ENCODE measurements at places on chromosomes 5 and 9.

- no peak for DNase-seq
Observed at GRCh38 chr9:95266649-95267048, 50.9 kb downstream of the FANCC start.

GRCh38 chr5:34944044-34944443 is 14.7 kb downstream of the DNAJC21 start:
- DNase-seq = no peak

DNA sequence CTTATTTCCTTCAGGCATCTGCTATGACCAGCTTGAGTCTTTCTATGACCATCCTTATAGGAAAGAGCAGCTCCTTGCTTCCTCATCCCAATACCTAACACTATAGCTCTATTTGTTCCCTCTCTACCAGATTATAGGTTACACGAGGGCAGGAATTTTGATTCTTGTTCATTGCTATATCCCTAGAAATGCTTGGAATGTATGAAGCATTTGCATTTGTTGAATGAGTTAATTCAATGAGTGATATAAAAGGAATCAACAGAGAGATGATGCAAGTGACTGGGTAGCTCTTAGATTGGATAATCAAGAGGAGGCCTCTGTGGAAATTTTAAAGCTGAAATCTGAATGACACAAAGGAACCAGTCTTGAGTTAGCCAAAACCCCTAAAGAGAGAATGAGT is 13.9 kb downstream of the ZCCHC9 start:
- DNase-seq = no peak

DNA sequence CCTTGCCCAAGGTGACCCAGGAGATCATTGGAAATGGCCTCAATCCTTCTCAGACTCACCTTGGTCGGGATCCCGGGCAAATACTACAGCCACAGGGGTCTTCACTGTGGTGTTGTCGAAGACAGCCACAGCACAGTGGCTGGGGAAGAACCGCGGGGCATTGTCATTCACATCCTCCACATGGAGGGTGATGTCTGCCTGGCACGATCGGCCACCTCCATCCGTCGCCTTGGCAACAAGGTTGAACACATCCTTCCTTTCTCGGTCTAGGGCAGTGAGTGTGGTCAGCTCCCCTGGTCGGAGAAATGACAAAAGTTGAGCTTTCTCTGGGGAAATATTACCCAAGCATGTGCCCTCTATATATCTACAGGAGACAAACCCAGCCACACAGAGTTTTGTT is 56.8 kb downstream of the FAT2 start:
- no peak for DNase-seq

DNA sequence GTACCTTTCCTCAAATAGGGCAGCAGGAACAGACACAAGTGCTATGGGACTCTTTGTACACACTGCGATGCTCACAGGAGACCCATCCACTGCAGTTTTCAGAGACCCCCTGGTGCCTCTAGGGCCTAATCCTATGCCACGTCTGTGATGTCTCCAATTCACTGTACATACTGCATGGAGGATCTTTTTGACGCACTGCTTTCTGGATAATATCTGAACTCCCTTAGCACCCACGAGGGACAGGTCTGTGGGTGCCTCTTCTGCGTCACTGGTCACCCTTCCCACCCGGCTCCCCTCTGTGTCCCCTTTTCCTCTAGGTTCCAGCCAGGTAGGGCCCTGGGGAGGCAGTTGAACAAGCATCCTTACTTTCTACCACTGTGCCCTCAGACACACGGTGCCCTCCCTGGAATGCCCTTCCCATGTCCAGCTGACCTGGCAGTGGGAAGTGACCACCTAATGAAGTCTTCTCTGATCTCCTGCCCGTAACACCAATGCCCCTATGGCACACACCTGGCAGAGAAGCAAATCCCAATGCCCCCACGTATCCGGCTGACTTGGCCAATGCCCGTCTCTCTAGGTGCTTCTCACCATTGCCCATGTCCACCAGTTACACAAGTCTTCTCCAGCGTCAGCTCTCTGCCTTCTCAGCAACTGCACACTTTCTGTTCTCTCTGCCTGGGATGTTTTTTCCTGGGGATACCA is 41.5 kb downstream of the FOXI1 start:
- DNase-seq = no peak

DNA sequence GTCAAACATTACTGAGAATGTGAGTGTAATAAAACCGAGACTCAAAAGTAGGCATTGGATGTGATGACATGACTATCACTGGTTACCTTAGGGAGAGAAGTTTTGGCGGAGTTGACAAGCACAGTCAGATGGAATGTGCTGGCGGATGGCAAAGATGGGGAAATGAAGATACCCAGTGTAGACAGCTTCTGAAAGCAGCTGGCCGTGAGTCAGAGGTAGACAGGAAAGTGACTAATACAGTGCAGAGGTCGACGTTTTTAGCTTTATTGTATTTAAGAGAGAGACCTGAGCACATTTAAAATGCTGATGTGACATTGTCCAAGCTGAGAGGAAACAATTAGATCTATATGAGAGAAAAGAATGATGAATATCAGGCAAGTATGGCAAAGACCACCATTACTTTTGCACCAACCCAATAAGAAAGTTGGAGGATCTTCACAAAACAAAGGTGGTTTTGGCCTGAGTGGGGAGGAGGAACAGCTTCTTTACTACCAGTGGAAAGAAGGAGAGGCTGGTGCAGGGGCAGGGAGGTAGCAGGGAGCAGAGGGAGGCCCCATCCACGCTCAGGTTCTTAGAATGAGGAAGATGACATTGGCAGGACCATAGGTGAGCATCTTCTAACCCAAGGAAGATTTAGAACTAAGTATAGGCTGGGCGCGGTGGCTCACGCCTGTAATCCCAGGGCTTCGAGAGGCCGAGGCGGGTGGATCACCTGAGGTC is 36.7 kb upstream of the KCNIP1 start:
- no peak for DNase-seq

DNA sequence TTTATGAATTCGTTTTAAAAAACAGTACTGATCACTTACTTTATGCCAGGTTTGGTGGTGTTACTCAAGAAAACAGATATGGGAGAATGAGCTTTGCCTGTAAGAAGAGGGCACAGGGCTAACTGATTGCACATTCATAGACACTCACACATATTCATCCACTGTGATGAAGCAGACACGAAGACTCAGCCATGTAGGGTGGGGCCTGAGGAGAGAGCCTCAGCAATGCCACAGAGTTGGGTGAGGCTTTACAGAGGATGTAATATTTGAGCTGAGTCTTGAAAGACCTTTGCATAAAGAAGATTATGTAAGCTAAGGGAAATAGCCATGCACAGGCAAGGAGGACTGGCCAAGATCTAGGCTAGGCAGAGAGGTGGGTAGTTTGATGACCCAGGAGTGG is 472.8 kb downstream of the PSAT1 start:
- DNase-seq = no peak

GRCh38 chr9:92501671-92502393 is 19.5 kb upstream of the ASPN start:
- no peak for DNase-seq

- no peak for DNase-seq
Observed at GRCh38 chr9:81268048-81268447, 421.3 kb downstream of the TLE1 start.

DNA sequence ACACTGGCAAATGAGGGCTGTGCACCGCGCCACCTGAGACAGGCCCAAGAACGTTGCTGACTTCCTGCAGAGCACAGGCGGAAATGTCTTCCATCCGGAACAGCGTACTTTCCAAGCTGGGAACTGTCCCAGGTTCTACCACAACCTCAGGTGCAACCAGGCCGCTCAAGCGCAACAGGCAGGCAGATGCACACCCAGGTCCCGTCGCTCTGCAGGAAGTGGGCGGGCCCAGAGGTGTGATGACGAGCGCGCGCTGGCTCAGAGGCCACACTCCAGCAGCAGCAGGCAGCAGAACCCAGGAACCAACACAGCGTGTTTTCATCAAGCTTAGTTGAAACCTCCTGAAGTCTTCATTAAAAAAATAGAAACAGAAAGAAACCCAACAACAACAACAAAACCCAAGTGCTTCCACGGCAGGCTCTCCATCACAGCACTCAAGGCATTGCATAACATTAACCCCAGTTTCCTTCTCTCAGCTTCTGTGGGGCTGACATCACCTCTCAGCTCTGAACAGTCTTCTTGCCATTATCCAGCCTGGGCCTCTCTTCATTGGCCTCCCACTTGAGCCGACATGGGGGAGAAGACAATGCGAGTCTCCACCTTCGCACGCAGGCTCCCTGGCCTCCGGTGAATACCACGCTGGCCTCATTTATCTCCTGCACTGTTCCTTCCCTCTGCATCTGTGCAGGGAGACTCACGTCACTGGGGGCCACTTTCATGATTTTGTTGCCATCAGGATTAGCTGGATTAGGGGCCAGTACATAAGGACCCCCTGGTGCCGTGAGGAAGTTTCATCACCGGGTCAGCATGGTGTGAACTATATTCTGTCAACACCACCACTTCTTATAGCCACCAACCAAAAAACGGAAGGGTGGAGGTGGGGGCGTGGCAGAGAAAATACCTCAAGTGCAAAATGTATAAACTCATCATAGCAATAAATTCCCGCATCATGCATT is 22.1 kb downstream of the PTCH1 start:
- peak; percentile 63 for DNase-seq

DNA sequence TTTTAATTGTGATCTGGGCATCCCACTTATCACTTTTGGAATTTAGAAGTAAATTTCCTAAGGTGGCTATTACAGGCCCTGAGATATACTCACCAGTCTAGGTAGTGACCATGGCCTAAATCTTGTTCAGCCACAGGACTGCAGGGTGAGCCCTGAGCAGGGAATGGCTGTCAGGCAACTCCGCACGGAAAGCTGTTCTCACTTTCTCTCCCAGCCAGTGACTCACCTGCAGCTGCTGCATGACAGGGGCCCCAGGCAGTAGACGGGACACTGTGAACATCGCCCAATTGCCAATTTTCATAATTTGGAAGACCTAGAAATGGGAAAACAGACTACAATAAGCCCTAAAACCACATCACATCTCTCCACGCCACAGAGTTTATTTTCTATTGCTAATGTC is 69.6 kb upstream of the TAF1L start:
- no peak for DNase-seq

DNA sequence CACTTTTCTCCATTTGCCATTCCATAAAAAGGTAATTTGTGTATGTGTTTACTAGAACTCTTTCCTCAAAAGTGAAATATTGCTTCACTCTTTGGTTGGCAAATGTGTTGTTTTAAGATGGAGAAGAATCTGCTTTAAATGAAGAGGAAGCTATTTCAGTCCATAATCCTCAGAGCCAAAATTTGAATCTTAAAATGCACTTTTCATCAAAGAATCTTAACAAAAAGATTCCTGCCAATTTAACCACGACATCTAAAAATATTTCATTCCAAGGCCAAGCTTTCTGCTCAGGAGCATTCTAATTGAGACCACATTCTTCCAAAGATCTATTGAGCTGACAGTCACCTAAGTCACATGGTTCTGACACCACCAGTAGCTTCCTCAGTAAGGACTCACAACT is 7.5 kb downstream of the GABRB2 start:
- DNase-seq = no peak

GRCh38 chr5:179906795-179907555 is 722 bp downstream of the TBC1D9B start:
- no peak for DNase-seq

- DNase-seq = no peak
Observed at GRCh38 chr5:172721455-172722326, 49.3 kb downstream of the DUSP1 start.

DNA sequence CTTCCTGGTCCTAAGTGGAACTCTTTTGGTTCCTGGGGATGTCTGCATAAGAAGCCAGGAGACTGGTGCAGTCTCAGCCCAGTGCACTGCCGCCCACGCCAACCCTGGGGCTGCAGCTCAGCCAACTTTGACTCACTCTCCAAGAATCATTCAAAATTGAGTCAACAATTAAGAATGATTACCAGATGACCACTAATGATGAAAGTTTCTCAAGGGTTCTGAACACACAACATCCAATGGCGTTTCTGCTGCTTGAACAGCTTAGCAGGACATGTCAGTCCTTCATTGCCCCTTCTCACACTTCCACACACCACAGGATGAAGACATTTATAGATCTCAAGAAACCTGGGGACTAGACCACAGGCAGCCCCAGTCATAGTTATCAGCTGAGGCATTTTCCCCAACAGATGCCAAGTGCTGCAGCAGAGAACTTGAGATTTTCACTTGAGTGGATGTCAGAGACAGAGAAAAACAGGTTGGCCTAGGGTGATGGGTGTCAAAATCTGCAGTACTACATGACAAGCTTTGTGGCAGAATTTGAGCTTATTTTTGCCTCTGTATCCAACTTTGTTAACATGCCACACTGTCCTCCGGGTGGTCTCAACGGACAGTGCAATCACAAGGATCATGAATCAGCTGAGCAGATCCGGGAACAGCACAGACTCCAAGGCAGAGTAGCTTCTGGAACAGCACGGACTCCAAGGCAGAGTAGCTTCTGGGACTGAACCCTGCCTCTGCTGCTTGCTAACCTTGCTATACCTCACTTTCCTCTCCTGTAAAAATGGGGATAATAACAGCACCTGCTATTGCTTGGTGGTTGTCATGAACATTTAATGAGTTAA is 356.1 kb downstream of the SPOCK1 start:
- DNase-seq = no peak

GRCh38 chr9:70043285-70043684 is 363 bp upstream of the MAMDC2 start:
- no peak for DNase-seq

GRCh38 chr9:20906326-20906725 is 125.1 kb downstream of the HACD4 start:
- no peak for DNase-seq

GRCh38 chr9:133477992-133478850 is 678 bp downstream of the SLC2A6 start:
- no peak for DNase-seq

- DNase-seq = no peak
Observed at GRCh38 chr9:95627802-95628201, 111.0 kb upstream of the PTCH1 start.

GRCh38 chr5:107289030-107289714 is 381.6 kb downstream of the EFNA5 start:
- no peak for DNase-seq

DNA sequence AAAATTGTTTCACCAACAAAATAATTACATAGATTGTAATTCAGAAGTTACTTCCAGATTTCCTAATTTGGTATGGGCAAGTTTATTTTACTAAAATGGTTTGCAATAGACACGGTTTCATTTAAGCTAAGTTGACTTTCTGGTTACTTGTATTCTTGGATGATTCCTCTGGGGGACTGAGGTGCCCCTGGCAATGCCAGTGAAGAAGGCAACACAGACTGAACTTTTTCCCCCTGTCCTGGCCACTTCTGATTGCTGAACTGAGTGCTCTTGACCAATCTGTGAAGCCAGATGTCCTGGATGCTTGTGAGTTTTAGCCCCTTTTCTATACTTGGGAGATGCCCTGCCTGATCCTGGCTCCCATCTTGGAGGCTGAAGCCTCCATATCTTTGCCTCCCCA is 66.3 kb upstream of the FANCC start:
- DNase-seq = no peak

DNA sequence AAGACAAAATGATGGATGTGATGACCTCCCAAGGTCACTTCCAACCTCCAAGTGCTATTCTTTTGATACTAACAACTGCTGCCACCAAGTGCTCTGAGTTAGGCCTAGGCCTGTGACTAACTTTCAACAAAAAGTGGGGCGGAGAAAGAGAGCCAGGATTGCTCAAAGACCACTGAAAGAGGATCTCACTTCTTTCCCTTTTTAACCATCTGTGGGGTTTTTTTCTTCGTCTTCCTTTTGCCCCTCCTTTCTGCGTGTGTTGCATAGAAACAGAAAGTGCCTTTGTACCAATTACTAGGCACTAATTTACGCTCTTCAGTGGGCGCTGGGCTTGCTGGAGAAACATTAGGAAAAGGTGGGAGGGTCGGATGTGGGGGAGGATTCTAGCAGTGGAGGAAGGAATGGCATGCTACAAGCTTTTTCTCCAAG is 8.0 kb downstream of the KLF9 start:
- no peak for DNase-seq
